ENCODE measurements at places on chromosomes 12 and 14.

DNA sequence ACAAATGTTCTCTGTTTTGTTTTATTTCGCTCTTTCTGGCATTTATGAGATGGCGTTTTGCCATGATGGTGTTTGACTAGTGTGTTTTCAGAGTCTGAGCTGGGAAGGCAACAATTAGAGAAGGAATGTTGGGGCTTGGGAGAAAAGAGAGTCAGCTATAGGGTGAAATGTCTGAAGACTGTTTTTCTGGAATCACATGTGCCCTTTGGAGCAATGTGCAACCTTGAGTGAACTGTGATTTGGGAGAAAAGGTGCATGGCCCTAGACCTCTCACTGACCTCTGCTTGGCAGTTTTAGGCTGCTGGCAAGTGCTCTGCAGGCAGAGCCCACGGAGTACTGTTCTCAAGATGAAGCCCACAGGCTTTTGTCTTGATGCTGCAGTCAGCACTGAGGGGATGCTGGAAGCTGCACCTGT is 379.9 kb upstream of the PDE3A start:
- DNase-seq, result no peak

DNA sequence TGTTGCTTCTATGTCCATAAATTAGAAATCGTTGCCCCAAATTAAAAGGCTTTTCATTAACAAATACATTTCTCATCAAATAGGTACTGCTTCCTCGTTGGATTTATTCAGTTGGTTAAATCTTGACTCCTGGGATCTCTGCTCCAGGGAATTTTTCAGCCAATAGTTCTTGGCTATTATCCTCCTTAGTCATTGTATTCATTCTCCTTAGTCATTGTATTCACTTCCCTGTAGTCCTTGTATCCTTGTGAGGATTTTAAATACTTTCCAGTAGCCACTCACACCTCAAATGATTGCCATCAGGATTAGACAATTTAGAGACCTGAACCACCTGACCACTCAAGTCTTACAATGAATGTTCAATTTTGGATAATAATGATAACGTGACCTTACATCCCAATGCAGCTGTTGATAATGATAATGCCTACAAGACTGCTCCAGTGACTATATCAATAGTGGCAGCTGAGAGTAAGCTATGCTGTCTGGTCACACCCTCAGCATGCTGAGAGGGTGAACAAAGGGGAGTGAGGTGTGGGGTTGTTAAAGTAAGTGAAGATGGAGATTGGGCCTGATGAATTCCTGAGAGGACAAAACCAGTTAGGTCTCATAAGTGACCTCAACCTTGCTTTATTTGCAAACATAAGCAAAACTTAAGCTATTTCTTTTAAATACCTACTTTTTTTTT is 193.7 kb upstream of the RTL1 start:
- DNase-seq, result no peak

DNA sequence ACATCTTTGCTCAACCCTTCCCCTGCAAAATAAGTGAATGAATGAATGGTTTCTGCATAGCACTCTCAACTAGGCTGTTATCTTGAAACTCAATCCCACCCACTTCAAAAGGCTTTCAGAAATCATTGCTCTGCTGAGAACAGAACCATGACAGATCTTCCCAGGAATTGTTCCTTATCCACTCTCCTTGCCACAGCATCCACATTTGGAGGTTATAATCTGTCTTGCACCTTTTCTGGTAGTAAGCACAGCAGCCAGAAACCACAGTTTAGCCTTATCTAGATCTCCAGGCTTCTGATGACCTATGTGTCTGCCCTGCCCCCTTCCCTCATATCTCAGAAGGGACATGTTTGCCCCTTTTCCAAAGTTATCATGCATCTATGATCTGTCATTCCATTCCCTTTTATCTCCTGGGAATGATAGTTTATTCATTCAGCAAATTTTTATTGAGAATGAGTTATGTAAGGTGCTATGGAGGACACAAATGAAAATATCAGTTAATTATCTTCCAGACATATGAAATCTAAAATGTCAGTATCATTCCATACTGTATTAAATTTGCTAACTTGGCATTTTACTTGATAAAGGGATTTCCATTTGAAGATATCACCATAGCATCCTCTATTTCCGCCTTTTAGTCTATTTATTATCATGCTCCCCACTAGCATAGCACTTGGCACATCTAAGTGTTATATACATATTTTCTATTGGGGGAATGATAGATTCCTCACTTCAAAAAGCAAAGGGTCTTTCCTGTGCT is 21.4 kb downstream of the LGR5 start:
- DNase-seq, result no peak

GRCh38 chr12:76549131-76549530 is 10.4 kb downstream of the OSBPL8 start:
- no peak for DNase-seq

DNA sequence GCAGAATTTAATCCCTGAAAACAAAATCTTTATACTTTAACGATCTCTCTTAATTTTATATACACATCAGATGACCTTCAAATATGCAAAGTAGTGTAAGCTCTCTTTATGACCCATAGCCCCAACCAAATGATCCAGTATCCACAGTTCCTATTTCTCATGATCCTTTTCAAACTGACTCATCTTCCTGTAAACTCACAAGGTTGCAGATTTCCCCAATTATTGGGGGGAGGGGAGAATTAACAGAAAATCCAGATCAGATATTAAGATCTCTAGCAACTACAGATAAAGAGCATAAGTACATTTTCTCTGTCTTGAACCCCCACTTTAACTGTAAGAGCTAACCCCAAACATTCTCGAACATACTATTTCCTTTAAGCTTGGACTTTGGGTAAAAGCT is 12.5 kb downstream of the GNS start:
- peak; percentile 74 for DNase-seq

DNA sequence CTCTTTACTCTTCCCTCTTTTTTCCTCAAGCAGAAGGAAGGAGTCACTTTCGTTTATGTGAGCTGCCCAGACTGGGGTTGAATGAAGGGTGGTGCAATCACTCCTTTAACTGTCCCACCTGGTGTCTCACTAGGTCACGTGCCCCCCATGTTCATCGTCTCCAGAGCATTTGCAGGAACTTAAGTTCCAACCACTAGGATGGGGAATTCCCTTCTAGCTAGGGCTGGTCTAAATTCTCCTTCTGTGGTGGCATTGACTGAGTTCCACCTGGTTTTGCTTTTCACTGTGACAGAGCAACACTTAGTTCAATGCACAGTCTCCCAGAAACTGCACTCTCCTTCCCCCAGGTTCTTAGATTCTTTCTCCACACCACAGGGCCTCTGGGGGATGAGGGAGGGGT is 9.5 kb downstream of the FANCM start:
- DNase-seq, result no peak

GRCh38 chr12:5565933-5566599 is 134.2 kb downstream of the NTF3 start:
- no peak for DNase-seq

GRCh38 chr12:94705676-94706075 is 55.3 kb upstream of the TMCC3 start:
- DNase-seq, result no peak

DNA sequence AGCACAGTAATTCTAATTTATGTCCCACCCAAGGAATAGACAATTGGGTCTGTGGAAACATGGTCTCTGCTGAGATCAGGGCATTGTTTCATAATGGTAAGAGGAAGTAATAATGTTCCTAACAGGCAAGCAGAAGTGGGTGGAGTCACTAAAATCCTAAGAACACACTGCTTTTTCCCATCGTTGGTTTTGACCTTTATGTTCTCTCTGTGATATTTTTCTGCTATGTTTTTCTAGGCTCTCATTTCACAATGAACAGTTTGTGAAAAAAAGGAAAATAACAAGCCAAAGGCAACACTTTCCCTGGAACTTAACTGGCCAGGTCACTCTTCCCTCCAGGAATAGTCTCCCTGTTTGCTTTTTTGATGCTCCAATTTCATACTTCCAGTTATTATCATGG is 80.6 kb upstream of the OVCH1 start:
- peak; percentile 59 for DNase-seq

DNA sequence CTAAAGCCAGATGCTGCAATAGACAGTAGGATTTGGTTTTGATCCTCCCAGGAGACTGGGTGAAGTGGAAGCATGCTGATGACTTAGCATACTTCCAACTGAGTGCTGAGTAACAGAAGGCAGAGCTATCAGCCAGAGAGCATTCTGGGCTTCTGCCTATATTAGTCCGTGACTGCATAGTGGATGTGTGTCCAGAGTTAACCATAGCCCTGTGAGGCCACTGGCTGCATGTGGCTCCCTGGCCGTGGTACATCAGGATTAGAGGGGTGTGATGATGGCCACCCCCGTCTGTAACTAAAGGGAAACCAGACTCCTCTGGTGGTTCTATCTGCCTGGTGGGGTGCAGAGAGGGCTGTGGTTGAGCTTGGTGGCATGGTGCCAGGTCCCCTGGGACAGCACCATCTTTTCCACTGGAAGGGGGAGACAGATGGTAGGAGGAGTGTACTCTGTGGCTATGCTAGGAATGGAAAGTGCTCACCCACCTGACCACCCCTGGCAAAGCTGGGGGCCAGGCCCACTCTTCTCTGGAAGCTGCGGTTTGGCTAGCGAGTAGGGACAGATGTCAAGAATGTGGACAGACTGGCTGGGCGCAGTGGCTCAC is 27.4 kb downstream of the ABCD4 start:
- no peak for DNase-seq

DNA sequence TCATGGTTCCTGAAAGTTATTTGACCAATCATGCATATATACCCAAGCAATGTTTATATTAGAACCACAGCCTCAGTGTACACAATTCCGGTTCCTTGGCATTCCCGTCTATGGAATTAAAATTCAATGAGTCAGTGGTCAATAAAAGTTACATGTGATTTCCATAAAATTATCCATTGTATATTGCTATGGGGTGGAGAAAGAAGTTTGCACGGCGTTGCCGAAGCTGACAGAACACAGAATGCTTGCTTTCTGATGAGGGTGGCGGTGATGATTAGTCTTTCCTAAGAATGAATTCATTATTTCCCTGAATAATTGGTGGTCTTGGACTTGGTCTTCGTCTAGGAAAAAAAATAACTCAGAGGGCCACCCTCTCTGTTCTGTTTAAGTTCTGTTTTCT is 214.1 kb downstream of the ANO2 start:
- DNase-seq, result no peak

GRCh38 chr14:35369701-35370191 is 34.8 kb downstream of the NFKBIA start:
- DNase-seq, result peak; percentile 15

- DNase-seq, result no peak
Measured at GRCh38 chr12:65649126-65649525, 175.2 kb upstream of the HMGA2 start.

- DNase-seq, result no peak
Measured at GRCh38 chr12:132270516-132270915, 58.9 kb downstream of the GALNT9 start.

GRCh38 chr12:121297435-121297991 is 1.0 kb upstream of the CAMKK2 start:
- DNase-seq, result peak; percentile 52

- peak; percentile 7 for DNase-seq
Measured at GRCh38 chr14:69153873-69154270, 953 bp upstream of the DCAF5 start.

DNA sequence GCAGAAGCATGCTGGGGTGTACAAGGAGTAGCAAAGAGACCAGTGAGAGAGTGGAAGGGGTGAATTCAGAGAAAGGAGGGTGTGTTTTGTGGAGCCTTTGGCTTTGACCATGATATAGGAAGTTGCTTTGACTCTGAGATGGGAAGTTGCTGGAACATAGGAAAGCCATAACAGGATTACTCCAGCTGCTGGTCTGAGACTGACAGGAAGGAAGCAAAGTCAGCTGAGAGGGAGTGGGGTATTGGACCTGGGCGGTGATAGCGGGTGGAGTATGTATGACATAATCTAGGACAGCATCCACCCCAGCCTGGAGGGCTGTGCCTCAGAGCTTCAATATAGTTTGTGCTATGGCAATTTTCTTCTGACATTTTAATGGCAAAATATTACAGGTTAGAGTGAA is 324.4 kb downstream of the PDZRN4 start:
- peak; percentile 55 for DNase-seq

- no peak for DNase-seq
Measured at GRCh38 chr12:116955382-116956021, 44.8 kb downstream of the FBXW8 start.

- peak; percentile 44 for DNase-seq
Measured at GRCh38 chr14:74619672-74620131, 7.7 kb upstream of the LTBP2 start.

DNA sequence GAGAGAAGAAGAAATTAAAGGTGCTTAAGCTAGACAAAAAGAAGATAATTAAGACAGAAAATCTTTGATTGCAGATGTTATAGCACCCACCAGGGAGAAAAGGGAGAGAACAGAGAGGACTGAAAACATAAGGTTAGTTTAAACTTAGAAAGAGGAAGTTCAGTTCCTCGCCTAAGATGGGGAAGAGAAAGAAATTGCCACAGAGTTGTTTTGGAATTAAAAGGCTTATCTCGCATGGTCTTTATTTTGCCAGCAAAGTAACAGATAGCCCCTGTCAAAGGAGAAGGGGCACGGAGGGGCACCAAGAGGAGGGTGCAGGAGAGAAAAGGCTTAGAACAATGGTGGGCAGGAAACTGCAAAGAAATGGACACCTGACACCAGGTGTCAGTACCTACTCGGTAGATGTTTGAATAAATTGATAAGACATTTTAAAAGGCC is 17.8 kb upstream of the OXA1L start:
- DNase-seq, result peak; percentile 53

- no peak for DNase-seq
Measured at GRCh38 chr14:91729756-91730155, 2.1 kb downstream of the CATSPERB start.

DNA sequence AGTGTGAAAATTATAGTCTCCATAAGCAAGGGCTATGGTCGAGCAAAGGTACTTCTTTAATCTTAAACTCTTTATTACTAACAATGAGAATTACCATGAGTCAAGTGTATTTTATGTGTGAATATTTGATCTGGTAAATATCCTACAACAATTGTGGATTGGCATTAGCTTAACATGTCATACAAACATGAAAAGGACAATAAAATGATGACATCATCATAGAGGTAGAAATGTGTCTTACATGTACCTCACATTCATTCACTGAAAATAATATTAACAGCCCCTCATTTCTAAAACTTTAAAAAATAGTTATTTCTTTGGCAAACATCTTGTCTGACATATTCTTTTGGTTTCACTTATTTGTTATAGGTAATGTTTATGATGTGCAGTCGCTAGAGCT is 355.0 kb downstream of the NAV3 start:
- no peak for DNase-seq

- no peak for DNase-seq
Measured at GRCh38 chr14:26363689-26364088, 234.1 kb downstream of the NOVA1 start.

Data from inflammatory macrophage (primary cell).